Inflammatory macrophage treated with lipopolysaccharide for 4 hours (primary cell): ENCODE measurements at places on chromosomes 13 and 19.

DNA sequence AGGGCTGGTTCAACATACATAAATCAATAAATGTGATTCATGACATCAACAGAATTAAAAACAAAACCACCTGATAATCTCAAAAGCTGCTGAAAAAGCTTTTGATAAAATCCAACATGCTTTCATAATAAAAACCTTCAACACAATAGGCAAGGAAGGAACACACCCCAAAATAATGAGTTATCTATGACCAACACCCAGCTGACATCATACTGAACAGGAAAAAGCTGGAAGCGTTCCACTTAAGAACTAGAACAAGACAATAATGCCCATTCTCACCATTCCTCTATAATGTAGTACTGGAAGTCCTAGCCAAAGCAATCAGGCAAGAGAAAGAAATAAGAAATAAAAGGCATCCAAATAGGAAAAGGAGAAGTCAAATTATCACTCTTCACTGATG is 116.2 kb upstream of the FREM2 start:
- DNase-seq: no peak

- no peak for DNase-seq
Measured at GRCh38 chr13:84430015-84430414, 547.7 kb upstream of the SLITRK1 start.

- no peak for DNase-seq
Measured at GRCh38 chr13:106182404-106182803, 353.1 kb downstream of the EFNB2 start.

DNA sequence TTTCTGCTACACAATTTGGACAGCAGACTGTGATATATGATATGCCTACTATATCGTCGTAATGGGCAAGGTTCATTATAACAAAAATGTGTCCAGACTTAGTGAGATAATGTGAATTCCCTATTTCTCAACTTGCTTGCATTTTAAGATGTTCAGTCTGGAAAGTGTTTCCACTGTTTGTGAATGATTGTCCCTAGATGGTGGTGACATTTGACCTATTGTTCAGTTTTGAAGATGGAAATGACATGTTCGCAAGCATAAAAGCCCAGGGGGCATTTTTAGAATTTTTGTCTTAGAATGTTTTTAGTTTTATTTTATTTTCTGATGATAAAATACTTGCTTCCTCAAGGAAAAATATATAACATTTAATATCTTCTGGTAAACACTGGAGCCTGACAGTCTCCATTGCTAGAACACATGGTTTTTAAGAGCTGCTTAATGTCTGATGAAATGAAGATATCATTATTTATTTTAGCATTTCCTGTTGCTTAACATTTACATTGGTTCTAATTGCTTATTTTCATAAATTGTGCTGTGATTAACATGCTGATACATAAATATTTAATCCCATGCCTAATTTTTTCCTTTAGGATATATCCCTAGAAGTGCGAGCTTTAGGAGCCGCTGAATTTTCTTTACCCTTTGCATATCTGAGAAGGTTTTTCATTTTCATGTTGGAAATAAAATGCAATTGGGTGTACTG is 27.1 kb downstream of the MBNL2 start:
- no peak for DNase-seq

- DNase-seq: no peak
Measured at GRCh38 chr13:29909081-29909730, 58.8 kb upstream of the UBL3 start.

- DNase-seq: peak; percentile 76
Measured at GRCh38 chr13:95524264-95524901, 28.1 kb upstream of the CLDN10 start.

GRCh38 chr13:80560609-80561008 is 219.7 kb upstream of the SPRY2 start:
- DNase-seq: no peak

DNA sequence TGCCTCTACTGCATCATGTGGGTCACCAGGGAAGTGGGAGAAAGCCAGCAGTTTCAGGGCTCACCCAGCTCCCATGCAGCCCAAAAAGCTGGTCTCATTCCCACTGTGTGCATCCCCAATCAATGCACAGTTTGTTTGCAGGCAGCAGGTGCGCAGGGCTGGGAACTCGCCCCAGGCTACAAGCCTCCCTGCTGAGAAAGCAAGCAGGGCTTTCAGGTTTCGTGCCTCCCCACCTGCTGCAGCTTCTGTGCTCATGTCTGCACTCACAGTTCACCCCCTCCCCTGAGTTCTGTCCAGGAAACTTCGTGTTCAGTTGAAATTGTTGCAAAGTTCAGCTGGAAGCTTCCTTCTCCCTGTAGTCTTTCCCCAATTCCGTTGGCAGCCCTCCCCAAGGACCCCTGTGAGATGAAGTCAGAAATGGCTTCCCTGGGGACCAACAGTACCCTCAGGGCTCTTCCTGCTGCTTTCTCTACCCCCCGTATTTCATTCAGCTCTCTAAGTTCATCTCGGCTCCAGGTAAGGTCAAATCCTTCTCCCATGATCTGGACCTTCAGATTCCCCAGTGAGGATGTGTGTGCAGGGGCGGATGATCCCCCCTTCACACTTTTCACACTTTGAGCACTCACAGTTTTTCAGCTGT is 10.3 kb upstream of the KLK3 start:
- DNase-seq: no peak

GRCh38 chr13:105863300-105863920 is 672.1 kb downstream of the EFNB2 start:
- DNase-seq: no peak

GRCh38 chr19:5030136-5030820 is 61.4 kb downstream of the KDM4B start:
- no peak for DNase-seq

DNA sequence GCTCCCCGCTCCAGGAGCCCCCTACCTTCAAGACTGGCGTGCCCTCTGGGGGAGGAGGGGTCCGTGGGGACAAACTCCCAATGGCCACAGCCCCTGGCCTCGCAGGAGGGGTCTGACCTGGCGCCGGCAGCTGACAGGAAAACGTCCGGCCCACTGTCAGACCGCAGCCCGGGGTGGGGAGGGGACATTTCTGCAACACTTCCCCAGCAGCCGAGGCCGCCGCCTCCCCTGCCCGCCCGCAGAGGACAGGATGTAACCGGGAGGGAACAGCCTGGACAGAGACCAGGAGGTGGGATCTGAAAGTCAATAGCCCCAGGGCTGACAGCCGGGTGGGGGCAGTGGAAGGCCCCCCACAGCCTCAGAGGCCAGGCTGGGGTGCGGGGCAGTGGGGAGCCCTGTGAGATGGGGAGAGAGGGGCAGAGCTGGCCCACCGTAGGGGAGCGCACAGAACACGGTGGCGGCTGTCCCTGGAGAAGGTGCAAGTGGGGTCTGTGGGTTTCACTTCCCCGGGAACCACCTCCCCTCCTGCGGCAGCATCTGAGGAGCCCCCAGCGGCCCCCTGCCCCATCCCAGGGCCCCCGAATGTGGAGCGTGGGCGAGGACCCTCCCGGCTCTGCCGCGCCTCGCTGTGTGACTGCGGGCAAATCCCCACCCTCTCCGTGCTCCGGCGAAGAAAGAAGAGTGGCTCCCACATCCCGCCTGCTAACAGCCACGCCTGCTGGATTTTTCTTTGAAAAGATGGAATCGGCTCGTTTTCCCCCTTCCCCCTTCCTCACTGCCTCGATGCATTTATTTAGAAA is at the start of gene PEAK3:
TSS of gene PEAK3 (minus strand) at position 114 of the 800 bp plus-strand sequence. CDS start 1,244 bp downstream, outside the sequence.
- DNase-seq: peak; percentile 72

GRCh38 chr19:6090634-6091033 is 19.7 kb downstream of the RFX2 start:
- DNase-seq: no peak

- DNase-seq: no peak
Measured at GRCh38 chr19:7440188-7440975, 48.5 kb downstream of the PEX11G start.

- no peak for DNase-seq
Measured at GRCh38 chr19:7846155-7846646, 16.2 kb downstream of the EVI5L start.

DNA sequence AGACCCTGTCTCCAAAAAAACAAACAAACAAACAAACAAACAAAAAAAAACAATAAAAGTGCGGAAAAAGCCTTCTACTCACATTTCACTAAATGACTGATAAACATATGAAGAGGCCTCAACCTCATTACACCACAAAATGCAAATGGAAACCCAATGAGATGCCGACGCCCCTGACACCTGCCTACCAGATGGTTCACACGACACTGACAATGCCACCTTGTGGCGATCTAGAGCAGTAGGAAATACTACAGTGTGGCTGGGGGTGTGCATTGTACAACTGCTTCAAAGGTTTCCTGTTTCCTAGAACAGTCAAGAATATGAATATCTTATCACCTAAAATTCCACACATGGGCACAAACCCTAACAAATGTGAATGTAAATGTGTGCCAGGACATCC is 14.0 kb downstream of the SCGB2B2 start:
- peak; percentile 3 for DNase-seq

DNA sequence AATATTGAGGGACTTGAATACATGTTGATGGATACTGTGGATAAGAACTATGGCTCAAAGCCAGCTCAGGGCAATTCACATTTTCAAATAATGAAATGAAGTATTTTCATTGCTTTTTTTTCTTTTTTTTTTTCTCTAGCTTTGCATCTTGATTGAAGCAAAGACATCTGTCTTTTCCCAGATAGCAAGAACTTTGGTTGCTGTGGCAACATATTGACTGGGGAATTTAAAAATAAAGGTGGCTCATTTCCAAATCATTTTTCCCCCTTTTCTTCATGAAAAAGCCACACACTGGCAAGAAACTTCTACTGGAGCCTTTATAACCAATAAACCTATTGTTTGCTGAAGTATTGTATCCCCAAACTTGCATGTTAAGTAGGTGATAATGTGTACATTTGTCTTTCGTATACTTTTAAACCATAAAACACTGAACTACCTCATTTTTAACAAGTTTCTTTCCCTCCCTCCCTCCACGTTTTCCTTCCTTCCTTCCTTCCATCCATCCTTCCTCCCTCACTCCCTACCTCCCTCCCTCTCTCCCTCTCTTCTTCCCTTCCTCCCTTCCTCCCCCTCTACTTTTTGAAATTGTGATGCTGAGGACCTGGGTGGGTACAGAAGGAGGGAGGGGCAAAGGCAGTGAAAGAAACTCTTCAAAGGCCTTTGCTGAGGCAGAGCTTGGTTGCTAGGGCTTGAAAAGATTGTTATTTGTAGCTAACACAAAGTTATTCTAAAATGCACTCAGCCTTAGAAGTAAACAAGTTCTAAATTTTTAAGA is 343.5 kb upstream of the SPRY2 start:
- no peak for DNase-seq

DNA sequence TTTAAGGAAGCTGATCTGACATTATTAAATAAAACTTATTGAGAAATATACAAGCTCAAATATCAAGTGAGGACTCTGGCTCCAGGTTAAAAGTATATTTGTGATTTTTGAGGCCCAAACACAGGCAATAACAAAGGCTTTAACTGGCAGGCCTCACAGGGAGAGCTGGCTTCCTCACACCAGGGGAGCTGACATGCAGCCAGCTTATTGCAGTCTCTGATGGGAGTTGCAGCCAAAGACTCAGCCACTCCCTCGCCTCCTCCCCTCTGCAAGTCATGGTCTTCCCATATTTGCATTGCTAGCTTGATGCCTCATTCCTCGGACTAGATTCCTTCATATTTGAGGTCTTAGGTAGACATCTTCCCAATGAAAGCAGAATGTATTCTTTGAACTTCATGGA is 647.1 kb upstream of the SLITRK6 start:
- no peak for DNase-seq

DNA sequence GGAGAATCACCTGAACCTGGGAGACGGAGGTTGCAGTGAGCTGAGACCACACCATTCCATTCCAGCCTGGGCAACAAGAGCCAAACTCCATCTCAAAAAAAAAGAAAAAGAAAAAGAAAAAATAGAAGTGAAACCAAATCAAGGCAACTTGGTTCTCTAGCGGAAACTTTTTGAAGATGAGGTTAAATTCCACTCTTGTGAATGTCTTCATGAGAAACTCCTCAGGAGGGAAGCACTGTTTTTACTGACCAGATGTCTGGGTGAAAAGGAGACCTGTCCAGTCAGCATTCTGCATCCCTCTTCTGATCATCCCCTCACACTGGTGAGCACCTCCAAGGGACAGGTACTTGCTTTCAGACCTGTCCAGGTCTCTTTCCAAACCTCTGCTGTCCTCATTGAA is 15.8 kb downstream of the BRD4 start:
- peak; percentile 63 for DNase-seq

DNA sequence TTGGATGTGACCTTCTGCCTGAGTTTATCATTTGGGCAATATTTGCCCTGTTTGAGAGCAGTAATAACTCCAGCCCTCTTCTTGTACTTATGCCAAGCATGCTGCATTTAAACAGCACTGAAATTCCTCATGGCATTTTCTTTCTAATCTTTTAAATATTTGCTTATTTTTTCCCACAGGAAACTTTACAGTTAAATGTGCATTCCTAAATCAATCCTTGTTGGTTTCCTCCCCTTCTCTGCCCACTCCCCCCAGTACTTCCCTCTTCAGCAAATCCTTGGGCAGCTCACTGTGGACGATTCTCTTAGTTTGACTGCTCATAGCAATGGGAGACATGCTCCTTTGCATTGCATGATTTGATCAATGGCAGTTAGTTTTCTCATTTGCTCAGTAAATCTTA is 68.7 kb downstream of the RAP2A start:
- no peak for DNase-seq

GRCh38 chr19:30227012-30227621 is 145.1 kb upstream of the ZNF536 start:
- DNase-seq: no peak

- DNase-seq: no peak
Measured at GRCh38 chr19:963486-963951, 20.6 kb upstream of the WDR18 start.

DNA sequence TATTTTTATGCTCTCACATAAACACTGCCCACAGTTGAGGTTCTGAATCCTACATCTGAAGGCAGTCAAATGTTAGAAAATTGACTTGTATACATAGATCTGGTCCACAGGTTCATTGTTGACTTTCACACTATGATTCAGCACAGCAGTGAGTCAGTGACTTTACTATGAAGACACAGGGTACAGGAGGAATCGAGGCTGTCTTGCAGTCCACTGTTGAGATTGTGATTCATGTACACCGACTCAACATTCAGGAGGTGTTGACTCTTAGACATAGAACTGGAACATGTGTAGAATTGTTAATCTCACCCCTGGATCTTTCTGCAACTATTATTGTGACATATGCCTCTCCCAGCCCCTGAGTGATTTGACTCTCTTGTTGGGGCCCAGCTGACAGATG is 74.3 kb upstream of the ZNF43 start:
- DNase-seq: no peak

DNA sequence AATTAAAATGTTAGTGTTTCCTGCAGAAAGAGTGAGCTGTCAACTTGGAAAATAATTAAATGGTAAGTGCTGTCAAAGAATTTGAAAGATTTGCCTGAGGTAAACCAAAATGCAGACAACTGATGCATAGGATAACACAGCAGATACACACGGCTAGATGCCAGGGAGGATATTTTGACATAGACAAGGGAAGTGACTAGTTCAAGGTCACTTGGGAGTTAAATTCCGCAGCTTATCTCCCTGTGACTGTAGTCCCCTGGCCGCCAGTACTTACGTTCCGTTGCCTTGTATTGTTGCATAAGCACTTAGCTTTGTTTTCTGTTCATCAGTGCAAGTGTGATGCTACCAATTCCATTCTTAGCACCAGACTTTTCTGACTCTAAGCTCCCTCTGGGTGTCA is 247.3 kb upstream of the MAB21L1 start:
- DNase-seq: no peak

GRCh38 chr13:94709001-94709834 is 3.1 kb downstream of the SOX21 start:
- DNase-seq: no peak
